ENCODE measurements at places on chromosomes 13 and 19. TPM values are rescaled to one million over a fixed set of nuclear protein-coding genes. Genes with fewer than 3 reads are reported as not detected.
A peak's percentile ranks its signal among the peaks of the same experiment; 100 is the strongest.

DNA sequence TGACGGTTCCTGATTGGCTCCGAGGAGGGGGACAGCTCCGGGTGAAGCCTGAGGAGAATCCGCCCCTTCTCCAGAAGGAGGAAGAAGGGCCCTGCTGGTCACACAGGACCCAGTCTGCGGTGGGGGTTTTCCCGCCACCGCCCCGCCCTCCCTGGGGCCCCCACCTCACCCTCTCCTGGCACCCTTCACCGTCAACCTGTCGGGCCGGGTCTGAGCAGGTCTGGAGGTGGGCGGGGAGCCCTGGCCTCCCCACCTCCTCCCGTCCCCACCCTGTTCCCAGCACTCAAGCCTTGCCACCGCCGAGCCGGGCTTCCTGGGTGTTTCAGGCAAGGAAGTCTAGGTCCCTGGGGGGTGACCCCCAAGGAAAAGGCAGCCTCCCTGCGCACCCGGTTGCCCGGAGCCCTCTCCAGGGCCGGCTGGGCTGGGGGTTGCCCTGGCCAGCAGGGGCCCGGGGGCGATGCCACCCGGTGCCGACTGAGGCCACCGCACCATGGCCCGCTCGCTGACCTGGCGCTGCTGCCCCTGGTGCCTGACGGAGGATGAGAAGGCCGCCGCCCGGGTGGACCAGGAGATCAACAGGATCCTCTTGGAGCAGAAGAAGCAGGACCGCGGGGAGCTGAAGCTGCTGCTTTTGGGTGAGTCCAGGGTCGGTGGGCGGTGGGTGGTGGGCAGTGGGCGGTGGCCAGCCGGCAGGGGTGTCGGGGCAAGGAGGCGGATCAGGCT is at the start of gene GNA15:
TSS of gene GNA15 (plus strand) at position 73 of the 723 bp plus-strand sequence. CDS start at position 491, 418 bp downstream.
- DNase-seq: no peak

GRCh38 chr19:53864308-53864836 is 3.3 kb upstream of the MYADM start:
- no peak for DNase-seq

DNA sequence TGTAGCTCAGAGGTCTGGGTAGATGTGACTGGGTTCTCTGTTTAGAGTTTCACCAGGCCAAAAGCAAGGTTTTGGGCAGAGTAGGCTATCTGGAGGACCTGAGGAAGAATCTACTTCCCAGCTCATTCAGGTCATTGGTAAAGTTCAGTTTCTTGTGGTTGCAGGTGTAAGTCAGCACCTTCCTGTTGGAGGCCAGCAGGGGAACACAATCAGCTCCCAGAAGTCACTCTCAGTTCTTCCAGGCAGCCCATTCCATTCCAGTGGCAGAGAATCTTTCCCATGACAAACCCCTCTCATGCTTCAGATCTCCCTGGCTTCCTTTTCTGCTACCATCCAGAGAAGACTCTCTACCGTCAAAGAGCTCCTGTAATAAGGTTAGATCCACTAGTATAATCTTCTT is 176.2 kb upstream of the UFM1 start:
- DNase-seq: no peak

DNA sequence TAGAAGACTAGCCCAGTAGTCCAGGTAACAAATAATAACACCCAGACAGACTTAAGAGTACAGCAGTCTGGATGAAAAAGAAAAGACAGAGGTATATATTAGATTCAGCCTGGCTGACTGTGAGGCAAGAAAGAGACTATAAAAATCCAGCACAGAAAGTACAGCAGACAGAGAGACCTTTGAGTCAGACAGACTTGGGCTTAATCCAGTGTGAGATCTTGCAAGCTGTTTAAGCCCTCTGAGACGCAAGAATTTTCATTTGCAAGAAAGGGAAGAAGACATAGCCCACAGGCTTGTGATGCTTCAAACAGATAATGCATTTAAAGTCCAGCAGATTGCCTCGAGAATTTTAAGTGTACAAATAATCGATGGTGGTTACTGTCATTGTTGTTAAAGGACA is 471.4 kb downstream of the LIG4 start:
- DNase-seq: no peak

GRCh38 chr19:46491975-46492682 is 3.5 kb downstream of the PNMA8B start:
- DNase-seq: no peak

DNA sequence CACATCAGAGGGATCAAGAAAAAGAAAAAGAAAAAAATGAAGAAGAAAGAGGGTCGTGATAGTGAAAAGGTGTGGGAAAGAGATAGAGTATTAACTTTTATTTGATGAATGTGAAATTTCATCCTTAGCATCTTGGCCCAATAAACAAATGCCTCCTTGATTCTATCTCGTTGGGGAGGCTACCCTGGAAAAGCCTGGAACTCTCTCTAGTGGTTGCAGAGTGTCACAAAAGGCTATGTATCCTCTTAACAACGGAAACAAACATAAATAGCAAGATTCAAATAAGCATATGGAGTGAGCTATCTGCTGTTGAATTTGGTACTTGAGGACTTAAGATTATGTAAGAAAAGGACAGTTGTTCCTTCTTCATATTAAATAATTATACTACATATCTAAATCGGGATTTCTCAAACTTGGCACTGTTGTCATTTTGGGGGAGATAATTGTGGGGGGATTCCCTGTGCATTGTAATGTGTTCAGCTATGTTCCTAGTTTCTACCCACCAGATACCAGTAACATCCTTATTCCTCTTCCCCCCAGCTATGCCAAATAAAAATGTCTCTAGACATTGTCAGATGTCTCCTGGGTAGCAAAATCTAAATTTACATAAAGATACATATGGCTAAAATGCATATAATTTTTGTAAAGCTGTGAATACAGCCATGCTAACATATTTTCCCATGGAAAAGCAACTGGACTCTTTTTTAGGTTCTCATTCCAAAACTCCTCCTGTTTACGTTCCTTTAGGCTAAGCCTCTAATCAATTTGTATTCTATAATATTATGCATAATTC is 557.2 kb downstream of the DCT start:
- no peak for DNase-seq

- no peak for DNase-seq
Measured at GRCh38 chr19:5603626-5604025, 18.9 kb downstream of the SAFB2 start.

- peak; percentile 69 for DNase-seq
Measured at GRCh38 chr19:2567580-2567979, 91.7 kb downstream of the GADD45B start.

Gene KLK2
- not detected for total RNA-seq

Gene SLC15A1
- not detected for total RNA-seq

Gene ZFP82
- 4.7 TPM for total RNA-seq

Gene C19orf81
- 1.3 TPM for total RNA-seq

Gene SMIM44
- not detected for total RNA-seq
